ENCODE measurements at places on chromosomes 5 and 9.

DNA sequence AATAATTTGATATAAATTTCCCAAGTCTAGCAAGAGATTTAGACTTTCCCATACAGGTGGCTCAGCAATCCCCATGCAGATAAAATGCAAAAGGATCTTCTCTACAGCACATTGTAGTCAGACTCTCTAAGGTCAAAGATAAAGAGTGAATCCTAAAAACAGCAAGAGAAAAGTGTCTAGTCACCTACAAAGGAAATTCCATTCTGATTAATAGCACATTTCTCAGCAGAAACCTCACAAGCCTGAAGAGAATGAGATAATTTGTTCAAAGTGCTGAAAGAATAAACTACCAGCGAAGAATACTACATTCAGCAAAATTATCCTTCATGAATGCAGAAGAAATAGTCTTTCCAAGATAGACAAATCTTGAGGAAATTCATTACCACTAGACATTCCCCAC lies 493.3 kb downstream of the PRELID2 start:
- no peak for DNase-seq

GRCh38 chr9:96508227-96508940 lies 58.4 kb downstream of the HABP4 start:
- no peak for DNase-seq

DNA sequence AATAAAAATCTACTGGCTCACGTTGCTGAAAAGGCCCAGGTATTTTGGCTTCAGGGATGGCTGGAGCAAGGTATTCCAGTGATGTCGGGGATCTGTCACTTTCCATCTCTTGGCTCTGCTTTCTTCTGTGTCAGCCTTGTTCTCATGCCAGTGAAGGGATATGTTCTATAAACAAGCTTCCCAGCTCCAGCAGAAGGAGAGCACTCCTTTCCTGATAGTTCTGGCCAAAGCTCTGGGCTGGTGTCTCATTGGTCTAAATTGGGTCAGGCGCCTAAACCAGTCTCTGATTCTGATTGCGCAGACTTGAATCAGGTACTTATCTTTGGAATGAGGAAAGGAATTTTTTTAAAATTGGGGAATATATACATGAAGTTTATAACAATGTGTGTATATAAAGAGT lies 5.1 kb downstream of the SNX30 start:
- DNase-seq, result no peak

- DNase-seq, result peak; percentile 11
Observed at GRCh38 chr9:38362852-38363588, 29.5 kb upstream of the ALDH1B1 start.

Data from activated CD4-positive, alpha-beta T cell treated with anti-CD3 and anti-CD28 coated beads, Interleukin-2, Interleukin-4, amounts not matched to agents 100 ng/mL and 50 ng/mL, durations not matched to agents 16 hours and 8 hours (primary cell).